ENCODE measurements at places on chromosomes 13 and 19.

DNA sequence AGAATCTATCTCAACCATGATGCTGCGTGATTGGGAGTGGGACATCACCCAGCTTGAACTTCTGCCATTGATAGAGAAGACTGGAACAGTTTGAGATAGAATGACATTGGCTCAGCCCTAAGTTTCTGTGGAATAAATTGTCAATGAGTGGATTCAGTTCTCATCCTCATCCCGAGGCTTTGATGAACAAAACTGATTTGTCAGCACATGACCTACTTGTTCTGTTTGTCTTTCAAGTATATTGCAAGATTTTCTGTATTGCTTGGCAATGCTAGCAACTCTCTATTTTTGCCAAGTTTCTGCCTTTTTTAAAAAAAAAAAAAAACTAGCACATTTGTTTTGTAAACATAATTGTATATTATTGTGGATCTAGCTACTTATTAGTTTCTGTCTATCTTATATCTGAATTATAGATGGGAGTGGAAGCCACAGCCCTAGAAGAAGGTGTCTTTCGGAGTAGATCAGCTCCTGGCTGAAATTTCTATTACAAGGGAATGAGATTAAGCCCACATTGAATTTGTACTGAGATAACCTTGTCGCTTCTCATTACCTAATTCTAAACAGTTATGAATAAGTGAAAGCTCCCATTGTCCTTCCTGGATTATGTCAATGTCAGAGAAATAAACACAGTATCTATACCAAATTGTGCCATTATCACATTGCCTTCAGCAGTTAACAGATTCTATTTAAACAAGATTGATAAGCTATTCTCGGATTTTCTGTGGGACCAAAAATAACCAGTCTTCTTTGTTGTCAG lies 166.1 kb downstream of the TNFSF13B start:
- no peaks in the 10 kb centered on the region for H3K4me1 ChIP-seq
- DNase-seq = no peak
- H3K4me3 ChIP-seq = no peak overlapping the region
- H3K36me3 ChIP-seq = no peaks in the 10 kb centered on the region
- no peak overlapping the region for H3K27ac ChIP-seq

DNA sequence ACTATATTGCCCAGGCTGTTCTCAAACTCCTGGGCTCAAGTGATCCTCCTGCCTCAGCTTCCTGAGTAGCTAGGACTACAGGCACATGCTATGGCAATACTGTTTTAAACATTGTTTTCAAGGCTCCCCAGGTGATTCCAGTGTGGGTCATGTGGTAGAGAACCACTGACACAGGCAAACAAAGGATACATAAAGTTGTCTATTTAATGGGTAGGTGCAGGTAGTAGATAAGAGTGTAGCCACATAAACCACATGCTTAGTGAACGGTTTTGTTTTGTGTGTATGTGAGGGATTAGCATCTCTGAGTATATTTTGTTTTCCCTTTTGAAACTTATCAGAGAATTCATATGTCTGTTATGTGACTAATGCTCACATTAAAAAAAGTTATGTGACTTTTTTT lies 36.7 kb downstream of the USPL1 start:
- peaks cover 45% of the 10 kb centered on the region for H3K36me3 ChIP-seq
- H3K27ac ChIP-seq = no peak overlapping the region
- no peak for DNase-seq
- no peaks in the 10 kb centered on the region for H3K27me3 ChIP-seq
- no peak overlapping the region for H3K4me3 ChIP-seq

GRCh38 chr19:50819636-50820035 lies 4.0 kb downstream of the KLK1 start:
- peak overlapping the region; percentile 12 for H3K4me3 ChIP-seq
- peak overlapping the region; percentile 6 for H3K27ac ChIP-seq
- no peaks in the 10 kb centered on the region for H3K4me1 ChIP-seq
- H3K36me3 ChIP-seq = no peaks in the 10 kb centered on the region
- H3K27me3 ChIP-seq = no peaks in the 10 kb centered on the region
- DNase-seq = peak; percentile 39

GRCh38 chr19:44851427-44851826 lies 5.3 kb downstream of the NECTIN2 start:
- DNase-seq = no peak
- no peaks in the 10 kb centered on the region for H3K4me1 ChIP-seq
- H3K27me3 ChIP-seq = no peaks in the 10 kb centered on the region
- H3K4me3 ChIP-seq = no peak overlapping the region
- no peak overlapping the region for H3K27ac ChIP-seq

DNA sequence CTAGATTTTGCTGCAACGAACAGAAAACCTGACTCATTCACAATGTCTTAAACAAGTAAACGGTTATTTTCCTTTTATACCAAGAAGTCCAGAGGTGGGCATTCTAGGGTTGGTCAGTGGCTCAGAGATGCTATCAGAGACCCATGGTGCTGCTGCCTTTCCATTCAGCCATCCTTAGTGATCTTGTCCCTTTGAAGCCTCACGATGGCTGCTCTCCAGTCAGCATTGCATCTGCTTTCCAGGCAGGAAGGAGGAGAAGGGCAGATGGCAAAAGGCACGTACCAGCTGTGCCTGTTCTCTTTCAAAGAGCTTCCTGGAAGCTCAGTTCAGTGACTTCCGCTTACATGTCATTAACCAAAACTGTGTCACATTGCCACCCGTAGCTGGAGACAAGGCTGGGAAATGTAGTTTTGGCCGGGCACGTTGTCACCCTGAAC lies 30.1 kb downstream of the WDFY2 start:
- no peak overlapping the region for H3K4me3 ChIP-seq
- no peak for DNase-seq
- no peaks in the 10 kb centered on the region for H3K27me3 ChIP-seq
- no peak overlapping the region for H3K27ac ChIP-seq
- no peaks in the 10 kb centered on the region for H3K36me3 ChIP-seq

GRCh38 chr13:55887561-55887960 lies 1253.2 kb upstream of the PRR20A start:
- no peak for DNase-seq
- no peaks in the 10 kb centered on the region for H3K4me1 ChIP-seq
- H3K4me3 ChIP-seq = no peak overlapping the region
- H3K27me3 ChIP-seq = no peaks in the 10 kb centered on the region

DNA sequence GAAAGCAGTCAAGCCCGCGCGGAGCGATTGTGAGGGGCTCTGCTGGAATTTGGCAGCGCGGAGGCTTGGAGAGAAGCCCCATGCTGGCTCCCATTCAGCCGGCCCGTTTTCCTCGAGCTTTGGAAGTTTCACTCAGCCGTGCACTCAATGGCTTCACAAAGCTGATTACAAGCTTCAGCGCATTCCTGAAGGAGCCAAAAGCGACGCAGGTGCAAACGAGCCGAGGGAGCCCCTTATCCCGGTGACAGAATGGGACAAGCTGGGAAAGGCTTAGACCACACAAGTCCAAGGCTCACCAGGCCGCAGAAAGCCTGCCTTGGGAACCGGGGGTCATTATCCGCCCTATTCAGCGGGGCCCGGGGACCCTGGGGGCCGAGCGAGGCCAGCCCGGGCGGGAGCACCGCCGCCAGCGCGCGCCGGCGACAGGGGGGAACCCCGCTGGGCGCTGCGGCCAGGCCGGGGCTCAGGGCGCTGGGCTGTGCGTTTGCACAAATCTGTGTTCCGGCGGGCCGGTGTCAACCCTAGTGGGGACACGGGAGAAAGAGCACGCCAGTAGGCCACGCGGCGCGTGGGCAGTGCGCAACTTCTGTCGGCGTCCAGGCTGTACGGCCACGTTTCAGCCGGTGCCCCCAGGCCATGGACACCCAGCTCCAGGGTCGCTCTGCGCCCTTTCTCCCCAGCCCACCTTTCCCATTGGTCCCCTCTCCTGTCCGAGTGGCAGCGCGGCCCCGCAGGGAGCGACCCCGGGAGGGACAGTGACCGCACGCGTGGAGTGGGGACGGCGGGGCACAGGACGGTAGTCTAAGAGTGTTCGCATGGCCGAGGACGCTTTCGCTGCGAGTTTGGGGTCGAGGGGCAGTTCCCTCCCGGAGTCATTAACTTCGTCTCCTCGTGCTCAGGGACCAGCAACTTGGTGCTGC lies 37.3 kb downstream of the SOX1 start:
- no peaks in the 10 kb centered on the region for H3K36me3 ChIP-seq
- H3K4me3 ChIP-seq = no peak overlapping the region
- no peak for DNase-seq

GRCh38 chr19:42229855-42230351 lies 9.8 kb downstream of the ZNF526 start:
- no peaks in the 10 kb centered on the region for H3K4me1 ChIP-seq
- no peak overlapping the region for H3K4me3 ChIP-seq
- peaks cover 6% of the 10 kb centered on the region for H3K36me3 ChIP-seq
- H3K27me3 ChIP-seq = no peaks in the 10 kb centered on the region

- no peak overlapping the region for H3K4me3 ChIP-seq
- DNase-seq = no peak
- no peaks in the 10 kb centered on the region for H3K27me3 ChIP-seq
- H3K4me1 ChIP-seq = peaks cover 3% of the 10 kb centered on the region
- H3K27ac ChIP-seq = no peak overlapping the region
Measured at GRCh38 chr19:45253396-45254027, 2.4 kb downstream of the MARK4 start.

DNA sequence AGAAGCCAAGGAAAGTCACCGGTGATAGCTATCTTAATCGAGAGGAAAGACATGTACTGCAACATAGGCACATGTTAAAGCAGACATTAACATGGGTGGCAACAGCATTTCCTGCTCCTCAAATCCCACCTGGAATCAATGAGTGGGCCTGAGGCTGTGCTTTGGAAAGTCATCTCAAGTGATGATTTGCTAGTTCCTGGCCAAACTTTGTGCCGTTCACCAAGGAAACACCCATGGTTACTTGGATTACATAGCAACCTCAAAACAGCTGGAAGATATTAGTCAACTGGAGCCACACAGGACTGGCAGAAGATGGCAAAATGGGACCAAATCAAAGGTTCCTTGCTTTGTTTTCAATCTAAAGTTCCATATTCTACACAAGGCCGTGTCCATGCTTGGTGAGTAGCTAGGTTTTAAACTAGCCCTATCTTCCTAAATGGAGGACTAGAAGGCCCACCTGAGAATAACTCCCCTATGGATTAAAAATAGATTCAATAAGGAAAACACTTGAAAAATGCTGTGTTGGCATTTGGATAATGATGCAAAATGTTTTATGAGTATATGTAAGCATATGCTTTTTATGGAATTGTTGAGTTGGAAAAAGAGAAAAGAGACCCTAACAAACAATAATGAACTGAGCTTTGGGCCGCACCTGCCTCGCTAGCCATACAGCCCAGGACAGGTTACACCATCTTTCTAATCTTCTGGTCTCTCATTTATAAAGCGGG lies 144.5 kb downstream of the RGCC start:
- H3K4me1 ChIP-seq = no peaks in the 10 kb centered on the region
- H3K27me3 ChIP-seq = no peaks in the 10 kb centered on the region
- H3K4me3 ChIP-seq = no peak overlapping the region
- no peak for DNase-seq
- H3K36me3 ChIP-seq = no peaks in the 10 kb centered on the region
- H3K27ac ChIP-seq = no peak overlapping the region

GRCh38 chr13:37091835-37092234 lies 13.6 kb downstream of the CSNK1A1L start:
- H3K4me3 ChIP-seq = no peak overlapping the region
- no peaks in the 10 kb centered on the region for H3K36me3 ChIP-seq
- H3K27me3 ChIP-seq = no peaks in the 10 kb centered on the region
- H3K27ac ChIP-seq = no peak overlapping the region
- DNase-seq = no peak

- no peaks in the 10 kb centered on the region for H3K36me3 ChIP-seq
- H3K4me3 ChIP-seq = no peak overlapping the region
- DNase-seq = no peak
- H3K27me3 ChIP-seq = no peaks in the 10 kb centered on the region
- H3K27ac ChIP-seq = no peak overlapping the region
- no peaks in the 10 kb centered on the region for H3K4me1 ChIP-seq
Measured at GRCh38 chr19:3517638-3518037, 11.5 kb downstream of the FZR1 start.

DNA sequence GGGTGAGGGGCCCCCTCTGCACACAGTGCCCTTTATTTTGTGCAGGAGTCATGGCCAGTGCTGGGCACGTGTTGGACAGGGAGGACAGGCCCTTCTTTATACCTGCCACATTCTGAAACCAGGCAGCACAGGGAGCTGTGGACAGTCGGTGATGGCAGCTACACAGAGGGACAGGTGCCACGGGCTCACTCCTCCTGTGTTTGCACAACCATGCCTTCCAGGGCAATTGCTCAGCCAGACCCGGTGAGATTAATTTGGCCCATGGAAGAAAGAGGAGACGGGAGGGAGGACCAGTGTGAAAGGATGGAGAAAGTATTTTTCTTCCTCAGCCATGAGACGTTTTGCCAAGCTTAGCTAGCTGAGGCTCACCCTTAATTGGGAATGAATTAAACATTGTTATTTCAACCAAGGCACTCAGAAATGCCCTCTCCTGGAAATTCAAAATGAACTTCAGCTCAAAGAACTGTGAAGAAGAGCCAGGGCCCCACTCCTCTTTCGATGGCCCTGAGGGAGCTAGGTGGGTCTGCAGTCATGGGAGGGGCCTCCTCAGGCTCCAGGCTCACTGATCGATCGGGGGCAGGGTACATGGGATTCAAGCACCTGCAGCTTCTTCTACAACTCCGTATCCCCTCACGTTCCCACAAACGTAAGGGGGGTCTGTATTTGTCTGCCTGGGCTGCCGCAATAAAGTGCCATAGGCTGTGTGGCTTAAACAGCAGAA lies 41.2 kb downstream of the SHISA2 start:
- H3K36me3 ChIP-seq = no peaks in the 10 kb centered on the region
- H3K27me3 ChIP-seq = no peaks in the 10 kb centered on the region
- H3K27ac ChIP-seq = no peak overlapping the region
- no peaks in the 10 kb centered on the region for H3K4me1 ChIP-seq
- no peak overlapping the region for H3K4me3 ChIP-seq
- no peak for DNase-seq

GRCh38 chr19:2365201-2365970 lies 5.3 kb downstream of the TMPRSS9 start:
- H3K4me3 ChIP-seq = no peak overlapping the region
- no peak for DNase-seq
- no peaks in the 10 kb centered on the region for H3K36me3 ChIP-seq

DNA sequence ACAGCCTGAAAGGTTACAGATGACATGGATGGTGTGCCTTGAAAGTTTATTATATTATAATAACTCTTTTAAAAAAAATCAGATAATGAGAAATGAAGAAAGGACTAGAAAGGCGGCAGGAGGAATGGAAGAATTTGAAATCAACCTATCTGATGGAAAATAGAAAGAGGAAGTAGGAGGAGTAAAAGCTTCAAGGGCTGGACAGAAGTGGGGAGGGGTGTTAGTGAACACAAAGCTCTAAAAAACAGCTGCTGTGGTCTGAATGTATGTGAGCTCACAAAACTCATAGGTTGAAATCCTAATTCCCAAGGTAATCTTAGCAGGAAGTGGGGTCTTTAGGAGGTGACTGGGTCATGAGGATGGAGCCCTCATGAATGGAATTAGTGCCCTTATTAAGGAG lies 19.5 kb downstream of the CCDC70 start:
- no peak overlapping the region for H3K4me3 ChIP-seq
- H3K27ac ChIP-seq = no peak overlapping the region
- H3K36me3 ChIP-seq = no peaks in the 10 kb centered on the region
- no peak for DNase-seq
- H3K4me1 ChIP-seq = no peaks in the 10 kb centered on the region
- H3K27me3 ChIP-seq = no peaks in the 10 kb centered on the region
